Stimulated activated CD8-positive, alpha-beta memory T cell treated with anti-CD3 and anti-CD28 coated beads, Interleukin-12 subunit alpha, Interleukin-12 subunit beta, amount 100 ng/mL, for 1 hour (primary cell): ENCODE measurements at places on chromosomes 2 and 18.

DNA sequence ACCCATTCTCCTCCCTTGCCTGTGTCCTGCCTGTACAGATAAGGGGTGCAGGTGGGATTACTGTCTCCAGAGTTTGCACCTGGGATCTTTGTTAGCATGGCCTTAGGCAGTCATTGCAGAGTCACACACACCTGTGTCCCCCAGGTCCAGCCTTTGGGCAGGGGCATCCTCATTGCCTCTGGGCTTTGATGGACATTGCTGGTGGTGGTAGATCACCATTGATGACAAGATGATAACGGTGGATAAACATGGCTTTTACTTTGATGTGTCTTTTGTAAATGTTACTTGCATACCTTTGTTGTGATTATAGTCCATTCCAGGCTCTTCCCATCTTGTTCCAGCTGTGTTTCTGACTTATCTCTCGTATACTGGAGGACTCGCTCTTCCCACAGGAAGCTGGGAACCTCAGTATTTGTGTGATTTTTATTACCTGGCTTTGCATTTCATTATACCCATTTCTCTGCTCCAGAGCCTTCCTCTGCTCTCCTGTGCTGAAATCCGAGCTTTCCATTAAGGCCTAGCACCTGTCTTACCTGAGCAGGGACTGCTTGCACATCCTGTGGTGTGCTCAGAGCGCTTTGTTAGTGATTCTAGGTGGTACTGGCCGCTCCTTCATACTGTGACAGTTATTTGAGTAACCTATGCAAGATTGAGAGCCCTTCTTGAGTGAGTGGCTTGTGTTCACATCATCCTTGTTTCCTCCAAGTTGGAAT, 79.2 kb downstream of the PTPRM start:
- DNase-seq = no peak

- no peak for DNase-seq
These were observed 109.5 kb upstream of the PIK3C3 start for GRCh38 chr18:41845563-41845962.

DNA sequence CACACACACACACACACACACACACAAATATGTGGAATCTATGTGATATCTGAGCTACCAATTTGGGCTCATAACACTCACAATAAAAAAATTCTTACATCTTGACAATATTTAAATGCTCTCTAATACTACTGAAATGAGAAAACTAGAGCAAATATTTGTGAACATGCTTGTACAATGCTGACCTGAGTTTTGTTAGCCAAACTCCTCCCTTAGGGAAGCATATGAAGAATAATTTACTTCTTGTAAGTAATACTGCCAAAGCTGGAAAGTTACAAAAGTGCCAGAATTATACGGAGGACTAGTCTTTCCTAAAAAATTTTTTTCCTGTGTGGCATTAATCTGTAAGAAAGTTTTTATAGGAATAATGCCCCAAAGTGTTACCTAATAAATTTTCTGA, 18.5 kb downstream of the MBD2 start:
- DNase-seq = no peak

GRCh38 chr18:79627750-79628294, 51.8 kb upstream of the CTDP1 start:
- no peak for DNase-seq

GRCh38 chr2:232492236-232492848, 4.7 kb upstream of the ECEL1 start:
- no peak for DNase-seq

DNA sequence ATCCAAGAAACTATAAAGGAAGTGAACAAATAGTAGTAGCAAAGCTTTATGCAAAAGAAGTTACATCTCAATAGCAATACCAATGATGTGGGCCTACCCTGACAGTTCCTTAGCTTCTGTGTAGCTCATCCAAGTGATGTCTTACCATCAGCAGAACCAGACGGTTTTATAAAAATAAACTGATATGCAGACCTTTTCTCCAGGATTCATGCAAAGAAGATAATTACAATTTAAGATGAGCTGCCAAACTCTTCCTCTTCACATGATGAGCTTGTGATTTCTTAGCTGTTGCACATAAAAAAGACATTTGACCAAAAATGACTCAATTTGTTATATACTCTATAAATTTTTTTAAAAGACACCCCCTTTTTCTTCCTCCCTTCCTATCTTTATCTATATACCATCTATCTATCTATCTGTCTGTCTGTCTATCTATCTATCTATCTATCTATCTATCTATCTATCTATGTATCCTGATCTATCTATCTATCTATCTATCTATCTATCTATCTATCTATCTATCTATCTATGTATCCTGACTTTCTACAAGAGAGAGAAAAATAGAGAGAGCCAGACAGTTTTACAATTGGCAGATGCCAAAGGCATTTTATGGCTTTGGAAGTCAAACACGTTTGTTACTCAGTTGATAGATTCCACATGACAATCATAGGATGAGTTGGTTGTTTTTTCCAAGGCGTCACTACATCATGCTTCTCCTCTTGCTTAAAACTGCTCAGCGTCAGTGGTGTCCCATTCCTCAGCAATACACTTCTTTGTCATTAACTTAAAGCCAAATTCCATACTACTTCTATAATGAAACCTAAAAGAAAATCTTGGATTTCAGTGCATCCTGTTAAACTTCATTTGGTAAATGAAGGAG, 65.9 kb upstream of the ACTR3 start:
- DNase-seq = no peak

DNA sequence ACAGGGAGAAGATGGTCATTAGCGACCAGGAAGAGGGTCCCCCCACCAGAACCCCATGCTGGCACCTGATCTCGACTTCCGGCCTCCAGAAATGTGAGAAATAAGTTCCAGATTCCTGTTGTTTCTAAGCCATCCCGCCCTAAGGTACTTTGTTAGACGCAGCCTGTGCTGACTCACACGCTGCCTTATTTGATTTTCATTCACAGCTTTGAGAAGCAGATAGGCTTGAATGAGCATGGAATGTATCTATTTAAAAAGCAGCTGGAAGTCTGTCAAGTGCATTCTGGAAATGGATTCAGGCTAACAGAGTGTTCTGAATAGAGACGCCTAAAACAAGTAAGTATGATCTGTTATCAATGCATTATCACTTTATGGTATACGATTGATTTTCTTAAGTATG, 8.3 kb upstream of the IL1R2 start:
- DNase-seq = no peak

DNA sequence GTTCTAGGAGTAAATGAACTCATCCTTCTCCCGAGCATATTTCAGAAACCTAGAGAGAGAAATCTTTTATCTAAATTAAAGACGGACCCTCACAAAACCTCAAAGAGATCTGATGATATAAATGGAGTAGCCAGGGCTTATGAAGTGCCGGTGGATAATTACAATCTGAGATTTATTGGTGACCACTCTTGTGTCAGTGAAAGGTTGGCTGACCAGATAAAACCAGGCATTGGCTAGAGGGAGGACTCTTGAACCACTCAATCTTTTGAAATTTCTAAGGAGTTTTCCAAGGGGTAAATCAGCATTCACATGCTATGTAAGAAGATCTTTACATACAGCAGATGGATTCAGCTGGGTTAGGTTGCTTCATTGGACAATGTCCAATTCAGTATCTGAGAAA, 227.3 kb upstream of the MMADHC start:
- no peak for DNase-seq
